Stimulated activated CD4-positive, alpha-beta T cell treated with anti-CD3 and anti-CD28 coated beads, Interleukin-2, amount 100 ng/mL, for 4 hours (primary cell): ENCODE measurements at places on chromosomes 2 and 18.

- no peak for DNase-seq
These were observed 71.5 kb downstream of the EMX1 start for GRCh38 chr2:72988726-72989273.

- no peak for DNase-seq
These were observed 21.6 kb upstream of the AGXT start for GRCh38 chr2:240846873-240847595.

- DNase-seq: no peak
These were observed 345.1 kb downstream of the DYSF start for GRCh38 chr2:71798266-71799012.

- no peak for DNase-seq
These were observed 99.7 kb downstream of the RND3 start for GRCh38 chr2:150387586-150388288.

DNA sequence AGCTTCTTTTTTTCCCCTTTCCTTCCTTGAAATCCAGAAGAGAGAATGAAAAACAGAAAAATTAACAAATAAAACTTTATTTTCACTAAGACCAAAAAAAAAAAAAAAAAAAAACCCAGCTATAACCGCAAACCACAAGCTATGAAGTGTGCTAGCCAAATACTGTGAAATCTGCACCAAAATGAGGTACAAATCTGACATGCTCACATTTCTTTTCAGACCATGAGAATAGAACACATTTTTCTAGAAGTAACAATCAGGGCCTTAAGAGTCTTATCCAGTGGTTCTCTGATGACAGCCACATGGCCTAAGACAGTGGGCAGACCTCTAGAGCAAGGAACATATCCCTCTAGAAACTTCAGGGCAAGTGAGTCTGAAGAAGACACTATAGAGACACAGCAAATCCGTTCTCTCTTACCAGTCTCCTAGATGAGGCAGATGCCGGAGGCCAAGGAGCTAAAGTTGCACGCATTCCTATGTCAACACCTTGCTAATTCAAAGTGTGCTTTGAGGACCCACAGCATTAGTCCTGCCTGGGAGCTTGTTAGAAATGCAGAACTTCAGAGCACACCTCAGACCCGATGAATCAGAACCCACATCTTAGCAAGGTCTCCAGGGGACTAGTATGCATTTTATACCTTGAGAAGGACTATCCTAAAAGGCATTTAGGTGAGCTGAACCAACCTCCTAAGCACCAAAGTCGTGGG is 317.1 kb downstream of the MYCN start:
- DNase-seq: no peak

DNA sequence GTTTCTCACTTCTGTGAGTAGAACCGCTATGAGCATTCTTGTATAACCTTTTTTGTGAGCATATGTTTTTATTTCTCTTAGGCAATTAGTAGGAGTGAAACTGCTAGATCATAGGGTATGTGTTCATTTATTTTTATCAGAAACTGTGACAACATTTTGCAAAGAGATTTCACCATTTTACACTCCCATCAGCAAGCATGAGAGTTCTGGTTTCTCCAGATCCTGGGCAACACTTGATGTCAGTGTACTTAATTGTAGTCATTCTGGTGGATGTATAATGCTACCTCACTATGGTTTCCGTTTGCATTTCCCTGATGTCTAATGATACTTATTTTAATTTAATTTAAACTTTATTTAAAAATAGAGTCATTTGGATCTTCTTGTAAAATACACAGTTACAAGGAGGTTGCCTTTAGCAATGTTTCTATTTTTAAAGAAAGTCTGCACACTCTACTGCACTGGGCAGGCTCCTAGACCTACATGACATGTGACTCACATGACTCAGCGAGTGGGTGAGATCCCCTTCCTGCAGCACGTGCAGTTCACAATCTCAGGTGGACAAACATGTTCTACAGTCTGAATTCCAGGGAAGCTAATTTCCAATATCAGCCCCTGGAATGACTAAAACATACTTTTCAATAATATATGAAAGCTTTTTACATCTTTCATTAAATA is 127.0 kb upstream of the BCL2L11 start:
- peak; percentile 6 for DNase-seq

DNA sequence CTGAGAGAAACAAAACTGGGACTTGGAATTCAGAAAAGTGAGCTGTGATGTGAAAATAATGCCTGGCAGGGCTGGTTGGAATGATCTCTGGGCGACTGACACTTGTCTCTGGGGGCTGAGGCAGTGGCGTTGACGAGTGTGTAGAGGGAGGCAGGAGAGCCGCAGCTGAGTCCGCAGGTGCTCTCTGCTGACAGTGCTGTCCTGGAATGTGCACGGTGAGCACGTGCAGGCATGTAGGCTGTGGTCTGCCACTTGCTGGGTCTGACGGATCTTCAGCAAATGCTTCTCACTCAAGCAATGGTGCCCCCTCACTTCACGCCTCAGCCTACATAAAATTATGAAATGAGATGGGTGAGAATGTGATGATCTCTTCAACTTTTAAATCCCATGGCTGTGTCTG is 38.5 kb upstream of the ATP9B start:
- DNase-seq: no peak

GRCh38 chr2:75609937-75610508 is 36.6 kb upstream of the MRPL19 start:
- no peak for DNase-seq

- DNase-seq: no peak
These were observed 46.4 kb upstream of the NPAS2 start for GRCh38 chr2:100773538-100773937.

DNA sequence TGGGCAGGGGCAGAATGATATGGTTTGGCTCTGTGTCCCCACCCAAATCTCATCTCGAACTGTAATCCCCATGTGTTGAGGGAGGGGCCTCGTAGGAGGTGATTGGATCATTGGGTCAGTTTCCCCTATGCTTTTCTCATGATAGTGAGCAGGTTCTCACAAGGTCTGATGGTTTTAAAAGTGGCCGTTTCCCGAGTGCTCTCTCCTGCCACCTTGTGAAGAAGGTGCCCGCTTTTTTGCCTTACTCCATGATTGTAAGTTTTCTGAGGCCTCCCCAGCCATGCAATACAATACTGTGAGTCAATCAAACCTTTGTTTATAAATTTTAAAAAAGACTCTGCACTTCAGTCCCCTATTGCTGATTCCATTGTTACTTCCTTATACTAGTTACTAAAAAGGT is 82.9 kb upstream of the CDKL4 start:
- DNase-seq: no peak

DNA sequence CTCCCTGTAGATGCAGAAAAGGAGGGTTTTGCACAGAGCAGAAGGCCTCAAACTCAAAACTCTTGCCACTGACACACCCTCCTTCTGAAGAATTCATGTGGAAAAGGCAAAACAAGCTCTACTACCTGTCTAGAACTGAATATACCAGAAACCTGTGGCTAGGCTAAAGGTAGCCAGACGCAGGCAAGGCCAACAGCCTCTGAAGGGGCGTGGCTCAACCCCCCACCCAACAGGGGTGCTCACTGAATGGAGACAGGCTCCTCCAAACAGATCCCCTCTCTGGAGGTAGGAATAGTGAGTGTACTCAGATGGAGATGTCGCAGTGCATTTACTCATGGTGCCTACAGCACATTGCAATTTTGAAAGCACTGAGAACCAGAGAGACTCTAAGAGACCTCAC is 3.0 kb upstream of the STK17B start:
- no peak for DNase-seq

GRCh38 chr2:144162652-144163051 is 357.3 kb downstream of the ZEB2 start:
- DNase-seq: peak; percentile 26

- no peak for DNase-seq
These were observed 601.0 kb upstream of the SLC39A10 start for GRCh38 chr2:195055996-195056395.

- no peak for DNase-seq
These were observed 48.2 kb downstream of the CRIM1 start for GRCh38 chr2:36403675-36404230.

DNA sequence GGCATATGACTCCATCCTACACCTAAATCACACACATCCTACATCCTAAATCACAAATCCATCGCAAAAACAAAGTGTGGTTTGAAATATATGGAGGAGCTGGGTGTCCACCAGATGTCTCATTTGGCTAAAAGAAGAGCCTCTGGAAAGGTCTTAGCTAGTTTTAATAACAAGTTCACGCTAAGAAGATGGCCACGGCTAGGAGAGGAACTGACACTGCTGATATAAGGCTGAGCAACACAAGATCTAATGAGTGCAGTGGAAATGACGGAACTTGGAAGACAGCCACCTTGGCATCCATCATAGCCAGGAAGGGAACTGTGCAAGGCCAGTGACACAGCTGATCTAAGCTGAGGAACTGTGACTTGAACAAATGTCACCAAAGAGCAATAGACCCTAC is 60.0 kb upstream of the AGAP1 start:
- no peak for DNase-seq

DNA sequence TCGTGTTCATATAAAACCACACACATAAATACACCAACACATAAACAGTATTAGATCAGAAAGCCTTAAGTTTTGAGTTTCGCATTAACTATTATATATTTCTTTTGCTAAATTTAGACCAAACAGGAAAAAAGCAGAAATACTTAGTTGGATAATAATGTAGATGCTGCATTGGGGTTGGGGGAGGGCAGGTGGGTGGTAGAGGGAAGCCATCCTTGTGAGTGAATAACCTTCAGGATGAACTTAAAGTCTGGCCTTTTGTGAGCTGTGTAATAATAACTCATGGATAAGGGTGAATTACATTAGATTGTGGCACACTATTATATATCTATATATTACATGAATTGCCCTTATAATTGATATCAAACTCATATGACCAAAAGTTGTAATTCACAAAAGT is 174.7 kb downstream of the WDR7 start:
- DNase-seq: no peak

DNA sequence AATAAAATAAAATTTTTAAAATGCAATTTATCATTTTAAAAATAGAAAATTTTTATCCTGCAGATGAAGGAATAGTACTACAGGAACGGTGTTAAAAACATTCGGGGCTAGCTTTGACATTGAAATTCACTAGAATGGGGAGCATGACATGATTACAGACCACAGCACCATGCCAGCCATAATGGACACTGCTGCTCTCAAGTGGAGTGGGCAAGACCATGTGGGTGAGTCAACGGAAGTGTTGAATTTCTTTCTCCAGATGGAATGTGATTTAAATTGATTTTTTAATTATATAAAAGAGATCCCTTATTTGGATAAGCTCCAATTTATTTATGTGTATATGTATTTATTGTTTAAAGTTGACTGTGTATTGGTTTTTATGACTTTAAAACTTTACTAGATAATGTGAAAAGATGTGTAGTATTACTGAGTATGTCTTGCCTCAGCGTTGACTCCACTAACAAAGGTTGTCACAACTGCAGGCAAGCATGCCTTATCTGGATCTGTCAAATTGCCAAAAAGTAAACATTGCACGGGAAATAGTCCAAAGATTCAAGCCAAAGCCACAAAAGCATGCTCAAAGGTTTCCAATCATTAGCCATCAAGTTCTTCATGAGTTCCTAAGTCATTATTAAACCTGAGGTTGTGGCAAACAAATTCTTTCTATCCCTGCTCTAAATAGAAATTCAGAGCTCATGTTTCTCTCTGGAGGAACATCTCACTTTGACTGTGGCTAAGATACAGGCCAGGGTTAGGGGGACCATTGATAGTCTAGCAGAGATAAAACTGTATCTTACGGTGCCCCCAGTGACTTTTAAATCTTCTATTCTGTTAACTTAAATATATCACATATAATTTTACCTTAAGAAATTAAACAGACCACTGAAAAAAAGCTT is 536.9 kb downstream of the TMX3 start:
- DNase-seq: no peak

- DNase-seq: no peak
These were observed 228.7 kb downstream of the LRATD1 start for GRCh38 chr2:14861181-14861580.

GRCh38 chr2:236658974-236659757 is 89.5 kb downstream of the ACKR3 start:
- DNase-seq: no peak

DNA sequence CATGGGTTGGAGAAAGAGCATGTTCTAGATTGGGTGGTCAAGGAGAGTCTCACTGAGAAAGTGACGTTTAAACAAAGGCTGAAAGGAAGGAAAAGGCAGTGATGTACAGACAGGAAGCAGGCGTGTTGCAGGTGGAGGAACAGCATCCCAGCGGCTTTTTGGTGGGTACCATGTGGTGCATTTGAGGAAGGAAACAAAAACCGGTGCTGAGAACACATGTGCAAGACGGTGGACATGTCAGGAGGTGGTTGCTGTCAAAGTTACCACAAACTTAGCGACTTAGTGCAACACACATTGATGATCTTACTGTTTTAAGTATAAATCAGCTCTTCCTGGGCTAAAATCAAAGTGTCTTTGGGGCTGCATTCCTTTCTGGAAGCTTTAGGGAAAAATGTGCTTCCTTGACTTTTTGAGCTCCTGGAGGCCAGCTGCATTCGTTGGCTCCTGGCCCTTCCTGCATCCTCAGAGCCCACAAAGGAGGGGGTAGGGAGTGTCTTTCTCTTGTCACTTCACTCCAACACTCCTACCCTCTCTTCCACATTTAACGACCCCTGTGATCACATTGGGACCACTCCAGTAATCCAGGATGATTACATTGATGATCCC is 380.6 kb downstream of the FBXO15 start:
- DNase-seq: no peak

DNA sequence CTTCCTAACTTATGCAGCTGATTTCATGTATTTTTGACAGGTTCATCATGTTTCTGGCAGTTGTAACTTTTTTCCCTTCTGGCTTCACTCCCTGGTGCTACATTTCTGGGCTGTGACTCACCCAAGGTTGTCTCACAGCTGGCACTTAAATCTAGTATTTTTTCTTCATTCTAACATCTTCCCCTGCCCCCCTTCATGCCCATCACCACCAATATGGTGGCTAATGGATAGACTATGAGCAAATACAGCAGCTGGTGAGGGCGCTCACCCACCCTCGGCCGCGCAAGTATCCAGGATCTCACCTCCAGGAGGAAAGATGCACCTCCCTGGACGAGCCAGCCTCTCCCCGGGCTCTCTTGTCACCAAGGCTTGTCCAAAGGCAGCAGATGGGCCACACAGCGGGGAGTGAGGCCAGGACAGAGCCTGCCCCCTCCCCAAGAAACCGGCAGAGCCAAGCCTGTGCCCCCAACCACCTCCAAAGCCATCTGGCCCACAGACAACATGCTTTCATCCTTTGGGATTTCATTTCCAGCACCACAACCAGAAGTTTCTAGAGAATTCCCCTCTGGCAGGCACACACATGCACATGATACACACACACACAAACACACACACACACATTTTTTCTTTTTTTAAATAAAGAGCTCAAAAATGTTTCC is 39.1 kb downstream of the ATOH8 start:
- DNase-seq: no peak

- DNase-seq: no peak
These were observed 1311.7 kb upstream of the CDH2 start for GRCh38 chr18:29488617-29489016.

DNA sequence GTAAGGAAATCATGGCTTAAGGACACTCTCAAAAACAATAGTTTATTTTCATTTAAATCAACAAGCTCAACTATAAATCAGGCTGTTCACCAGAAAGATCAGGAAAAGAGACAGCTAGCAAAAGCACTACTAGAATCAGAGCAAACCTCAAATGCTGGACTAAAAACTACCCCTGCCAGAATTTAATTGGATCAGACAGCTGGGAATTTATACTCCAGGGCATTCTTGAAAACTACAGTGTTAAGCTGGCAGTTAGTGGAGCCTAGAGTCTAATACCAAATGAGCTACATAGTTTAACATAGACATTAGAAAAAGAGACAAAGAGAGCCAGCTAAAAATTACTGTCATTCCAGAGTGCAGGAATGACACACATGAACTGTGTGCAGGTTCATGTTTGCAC is 1016.4 kb upstream of the CRIM1 start:
- no peak for DNase-seq

- DNase-seq: no peak
These were observed 288.2 kb upstream of the LRATD1 start for GRCh38 chr2:14344355-14344754.
